ENCODE measurements at places on chromosomes 2 and 18.
A peak's percentile ranks its signal among the peaks of the same experiment; 100 is the strongest.

- no peak for DNase-seq
Measured at GRCh38 chr18:25298853-25299274, 53.1 kb downstream of the ZNF521 start.

DNA sequence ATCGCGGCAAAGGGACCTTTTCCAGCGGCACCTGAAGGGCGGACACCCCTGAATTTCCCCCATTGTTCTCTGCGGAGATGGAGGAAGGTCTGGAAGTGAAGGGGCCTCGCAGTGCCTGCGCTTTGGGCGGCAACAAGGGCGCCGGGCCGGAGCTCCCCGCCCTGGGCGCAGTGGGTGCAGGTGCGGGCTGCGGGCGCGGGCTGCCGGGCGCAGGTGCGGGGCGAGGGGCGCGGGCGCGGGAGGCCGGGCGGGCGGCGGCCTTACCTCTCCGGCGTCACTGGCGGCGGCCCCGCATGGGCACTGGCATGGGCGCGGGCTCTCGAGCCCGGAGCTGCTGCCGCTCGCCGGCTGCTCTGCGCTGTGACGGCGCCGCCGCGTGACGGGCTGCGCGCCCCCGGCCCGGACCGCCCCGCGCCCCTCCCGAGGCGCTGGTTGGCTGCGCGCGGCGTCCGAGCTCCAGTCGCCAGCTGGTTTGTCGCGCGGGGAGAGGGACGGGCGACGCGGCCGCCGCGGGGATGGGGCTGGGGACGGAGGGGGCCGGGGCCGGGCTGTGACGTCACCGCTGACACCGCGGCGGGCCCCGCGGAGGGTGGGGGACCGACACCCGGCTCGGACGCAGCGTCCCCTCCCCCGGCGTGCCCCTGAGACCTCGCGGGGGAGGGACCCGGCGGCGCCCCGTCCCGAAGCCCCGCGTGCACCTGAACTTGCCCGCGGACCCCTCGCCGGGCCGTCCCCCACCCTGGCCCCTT, at the start of gene KIF1A:
KIF1A (minus strand) TSS at position 362 of the 749 bp plus-strand sequence. CDS start 22,467 bp downstream, outside the sequence.
- DNase-seq: peak; percentile 94

- DNase-seq: no peak
Measured at GRCh38 chr2:200135082-200135481, 171.4 kb upstream of the SPATS2L start.

DNA sequence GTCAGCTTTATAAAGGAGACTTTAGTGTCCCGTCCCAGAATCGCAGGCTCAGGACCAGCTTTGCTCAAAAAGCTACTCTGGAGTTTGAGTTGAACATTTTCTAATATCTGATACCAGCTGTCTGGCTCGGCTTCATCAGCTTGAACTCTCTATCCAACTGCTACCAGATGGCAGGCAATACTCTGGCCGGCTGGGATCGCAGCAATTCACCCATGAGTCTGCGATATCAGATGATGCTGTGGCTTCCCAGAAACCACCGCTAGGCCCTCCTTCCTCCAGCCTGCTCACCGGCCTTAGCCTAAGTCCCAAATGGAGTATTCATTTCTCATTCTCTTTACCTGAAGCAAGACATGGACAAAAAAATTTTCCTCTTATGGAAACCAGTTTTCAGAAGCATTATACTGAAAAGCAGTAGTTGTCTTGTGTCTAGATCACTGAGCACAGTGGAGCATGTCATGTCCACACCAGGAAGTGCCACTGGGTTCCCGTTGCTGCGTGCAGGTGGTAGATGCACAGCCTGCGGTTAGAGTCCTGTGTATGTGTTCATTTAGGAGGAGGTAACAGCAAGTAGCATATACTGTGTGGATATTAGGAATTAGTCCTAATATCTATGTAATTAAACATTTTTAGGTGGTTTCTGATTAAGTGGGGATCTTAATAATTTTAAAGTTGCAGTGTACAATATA, 162.0 kb upstream of the SOX11 start:
- peak; percentile 83 for DNase-seq

- no peak for DNase-seq
Measured at GRCh38 chr2:63765117-63765516, 76.6 kb upstream of the UGP2 start.

DNA sequence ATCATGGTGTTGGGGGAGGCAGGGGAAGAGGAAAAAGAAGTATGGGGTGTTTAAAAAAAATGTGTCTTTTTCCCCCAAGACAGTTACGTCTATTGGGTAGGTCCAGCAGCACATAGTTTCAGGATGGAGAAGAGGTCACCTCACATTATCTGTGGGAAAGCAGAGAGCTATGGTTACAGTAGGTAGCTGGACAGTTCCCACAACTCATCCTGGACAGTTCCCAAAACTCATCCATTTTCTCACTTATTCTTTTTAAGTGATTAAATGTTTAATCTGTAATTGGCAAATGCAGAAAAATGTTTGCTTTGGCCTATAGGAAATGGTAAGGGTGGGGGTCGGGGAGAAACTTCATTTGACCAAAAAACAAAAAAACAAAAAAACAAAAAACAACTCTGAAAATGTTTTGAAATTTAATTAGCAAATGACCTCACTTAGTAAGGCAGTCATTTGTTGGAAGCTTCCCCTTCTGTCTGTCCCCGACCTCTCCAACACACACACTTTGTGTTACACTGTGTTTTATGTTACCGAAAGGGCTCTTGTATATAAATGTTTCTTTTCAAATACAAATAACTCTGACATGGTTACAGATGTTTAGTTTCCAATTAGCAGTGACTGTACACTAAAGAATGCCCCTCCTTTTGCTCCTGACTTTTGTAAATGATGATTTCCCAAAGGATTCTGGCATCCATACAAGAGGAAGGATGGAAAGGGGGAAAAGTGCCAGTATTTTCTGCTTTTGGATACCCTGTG, 173.3 kb upstream of the ZFP36L2 start:
- no peak for DNase-seq

DNA sequence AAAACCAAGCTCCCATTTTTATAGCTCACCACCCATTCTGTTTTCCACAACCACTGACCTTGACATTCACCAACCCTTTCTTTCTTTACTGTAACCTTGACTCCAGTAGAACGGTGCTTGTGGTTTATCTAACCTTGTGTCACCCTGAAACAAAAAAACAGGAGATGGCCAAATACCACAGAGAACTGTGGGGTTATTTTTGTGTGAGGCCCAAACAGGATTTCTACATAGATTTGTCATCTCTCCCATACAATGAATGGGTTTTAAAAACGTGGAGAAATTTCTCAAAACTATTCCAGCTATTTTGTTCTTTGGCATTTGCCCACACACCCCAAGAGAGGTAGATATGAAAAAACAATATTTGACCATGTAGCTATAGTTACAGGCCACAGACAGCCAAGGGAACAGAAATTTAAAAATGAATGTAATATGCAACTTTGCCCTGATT, 231.3 kb upstream of the TANK start:
- DNase-seq: no peak

DNA sequence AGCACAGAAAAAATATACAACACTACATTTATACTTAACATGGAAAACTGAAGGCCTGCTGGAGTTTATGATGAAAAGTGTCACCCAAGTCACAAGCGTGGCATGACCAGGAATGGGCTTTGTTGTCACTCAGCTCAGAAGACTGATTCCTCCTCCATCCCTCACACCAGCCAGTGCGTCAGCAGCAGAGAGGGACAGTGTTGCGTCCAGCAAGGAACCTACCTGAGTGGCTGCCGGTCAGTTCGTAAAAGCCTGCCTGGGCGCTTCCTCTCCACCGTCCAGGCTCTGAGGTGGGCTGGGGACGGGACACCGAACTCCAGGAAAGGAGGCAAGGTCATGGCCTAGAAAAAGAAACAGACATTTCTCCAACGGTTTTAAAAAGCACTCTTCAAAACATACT, 77.4 kb downstream of the USP40 start:
- no peak for DNase-seq

DNA sequence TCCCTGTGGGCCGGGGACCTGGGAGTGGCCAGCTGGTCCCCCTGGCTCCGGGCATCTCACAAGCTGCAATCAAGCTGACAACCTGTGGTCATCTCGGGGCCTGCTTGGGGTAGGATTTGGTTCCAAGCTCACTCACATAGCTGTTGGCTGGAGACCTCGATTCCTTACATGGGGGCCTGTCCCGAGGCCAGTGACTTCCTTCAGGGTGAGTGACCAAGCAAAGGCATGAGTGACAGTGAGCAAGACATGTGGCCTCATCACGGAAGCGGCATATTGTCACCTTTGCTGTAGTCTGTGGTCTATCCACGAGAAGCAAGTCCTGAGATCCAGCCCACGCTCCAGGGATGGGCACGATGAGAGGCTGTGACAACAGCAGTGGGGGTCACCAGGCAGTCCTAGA, 131.4 kb upstream of the ID2 start:
- DNase-seq: no peak

DNA sequence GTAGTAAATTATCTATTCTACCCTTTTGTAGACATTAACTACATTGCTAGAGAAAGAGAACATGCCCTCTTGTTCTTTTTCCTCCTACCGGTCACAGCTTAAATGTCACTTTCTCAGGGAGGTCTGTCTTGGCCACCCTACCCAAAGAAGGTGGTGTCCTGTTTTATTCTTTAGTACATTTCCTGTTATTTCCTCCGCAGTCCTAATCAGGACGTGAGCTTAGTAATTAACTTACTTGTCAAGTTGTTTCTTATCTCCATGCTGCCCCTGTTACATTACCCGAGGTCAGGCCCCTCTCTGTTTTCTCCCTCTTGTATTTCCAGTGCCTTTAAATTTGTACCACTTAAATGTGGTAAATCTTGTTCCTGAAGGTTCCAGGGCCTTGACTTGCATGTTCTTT, 73.7 kb upstream of the RMDN2 start:
- DNase-seq: no peak

- DNase-seq: no peak
Measured at GRCh38 chr18:45667056-45667736, 51.9 kb downstream of the SLC14A2 start.

GRCh38 chr18:64936671-64937070, 787.8 kb upstream of the LINC00305 start:
- no peak for DNase-seq

DNA sequence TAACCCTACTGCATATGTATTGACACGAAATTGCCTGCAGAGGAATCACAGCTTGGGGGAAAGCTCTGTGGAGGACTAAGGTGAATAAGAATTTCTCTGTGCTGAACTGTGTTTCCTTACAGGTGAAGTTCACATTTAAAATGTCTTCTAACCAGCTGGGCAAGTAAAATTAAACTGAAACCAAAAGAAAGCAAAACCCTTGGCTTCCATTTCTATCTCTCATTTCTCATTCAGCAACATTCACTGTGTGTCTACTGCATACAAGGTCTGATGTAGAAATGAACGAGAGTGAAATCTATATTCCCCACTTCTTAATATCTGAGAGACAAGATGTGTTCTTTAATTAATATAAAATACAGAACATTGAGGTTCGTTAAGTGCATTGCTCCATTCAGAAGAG, 397.3 kb downstream of the SOX11 start:
- no peak for DNase-seq

DNA sequence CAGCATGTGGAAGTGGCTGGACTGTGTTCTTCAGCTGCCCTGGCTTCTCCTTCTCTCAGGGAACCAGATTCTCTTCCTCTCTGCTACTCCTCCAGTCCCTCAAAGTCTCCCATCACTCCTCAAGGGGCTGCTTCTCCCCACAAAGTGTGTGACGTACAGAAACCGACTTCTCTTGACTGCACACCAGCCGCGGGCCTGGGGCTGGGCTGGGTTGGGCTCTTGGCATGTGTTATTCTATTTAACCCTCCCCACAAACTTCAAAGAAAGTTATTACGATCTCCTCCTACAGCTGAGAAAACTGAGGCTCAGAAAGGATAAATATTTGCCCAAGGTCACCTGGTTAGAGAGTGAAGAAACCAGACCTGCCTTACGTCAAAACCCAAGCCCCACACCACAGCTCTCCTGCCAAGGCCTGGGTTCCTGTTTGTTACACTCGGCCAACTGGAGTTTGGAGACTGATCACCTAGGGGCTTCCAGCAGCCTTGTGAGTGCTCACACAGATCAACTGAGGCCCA, 269.0 kb downstream of the TFCP2L1 start:
- no peak for DNase-seq

- DNase-seq: no peak
Measured at GRCh38 chr2:208235860-208236259, 19.0 kb downstream of the IDH1 start.

DNA sequence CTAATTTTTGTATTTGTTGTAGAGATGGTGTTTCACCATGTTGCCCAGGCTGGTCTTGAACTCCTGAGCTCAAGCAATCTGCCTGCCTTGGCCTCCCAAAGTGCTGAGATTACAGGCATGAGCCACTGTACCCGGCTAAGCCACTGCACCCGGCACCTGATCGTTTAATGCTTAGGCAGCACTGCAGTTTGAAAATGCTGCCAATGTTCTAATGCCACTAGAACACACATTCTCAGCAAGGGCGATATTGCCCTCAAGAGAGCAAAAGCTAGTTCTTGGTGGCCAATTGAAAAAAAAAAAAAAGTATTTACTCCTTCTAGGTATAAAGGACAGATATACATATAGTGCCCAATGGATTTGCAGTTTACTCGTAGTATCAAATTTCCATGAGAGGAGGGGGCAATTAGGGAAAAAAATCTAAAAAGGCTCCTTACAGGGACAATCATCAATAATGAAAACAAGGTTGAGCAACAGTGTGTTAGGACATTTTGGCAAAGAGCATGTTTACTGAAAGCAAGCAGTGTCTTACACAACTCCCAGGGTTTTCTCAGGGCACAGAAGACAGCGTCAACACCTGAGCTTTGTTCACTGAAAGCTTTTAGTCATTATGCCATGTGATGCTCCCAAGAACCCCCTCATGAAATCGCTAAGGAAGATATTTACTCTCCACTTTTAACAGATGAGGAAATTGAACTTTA, 199.9 kb upstream of the PKDCC start:
- no peak for DNase-seq

DNA sequence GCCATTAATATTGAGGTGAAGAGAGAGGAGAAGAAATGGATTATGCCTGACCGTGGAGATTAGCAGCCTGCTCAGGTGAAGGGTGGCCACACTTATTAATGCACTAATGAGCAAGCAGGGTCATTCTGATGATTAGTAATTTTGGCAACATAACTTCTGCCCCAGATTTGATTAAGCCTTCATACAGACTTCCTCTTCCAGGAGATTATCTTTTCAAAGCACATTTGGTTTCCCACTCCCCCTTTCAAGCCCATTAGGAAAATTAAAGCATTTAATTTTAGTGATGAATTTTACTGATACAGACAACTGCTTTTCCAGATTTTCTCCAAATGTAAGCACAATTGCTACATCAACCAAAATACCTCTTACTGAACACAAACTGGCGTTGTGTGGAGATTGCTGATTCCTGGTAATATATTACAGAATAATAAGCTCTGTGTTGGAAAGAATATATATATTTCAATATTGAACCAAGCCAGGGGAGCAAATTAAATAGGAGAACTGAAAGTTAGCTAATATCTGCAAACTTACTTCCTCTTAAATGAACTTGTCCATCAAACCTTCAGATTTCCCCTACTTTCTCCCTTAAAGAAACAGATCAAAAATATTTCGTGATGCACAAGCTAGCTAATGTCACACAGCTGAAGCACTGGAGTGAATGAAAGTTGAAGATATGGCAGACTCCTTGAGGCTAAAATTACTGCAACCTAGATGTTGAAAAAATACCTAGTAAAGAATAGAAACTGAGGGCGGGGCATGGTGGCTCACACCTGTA, 140.8 kb downstream of the FAM210A start:
- DNase-seq: no peak

Data from WERI-Rb-1 (cell line).